ENCODE measurements at places on chromosomes 2 and 18.

GRCh38 chr2:67833632-67834031, 229.2 kb downstream of the C1D start:
- DNase-seq: no peak

GRCh38 chr18:23793985-23794867, 105.0 kb downstream of the LAMA3 start:
- DNase-seq: no peak

- no peak for DNase-seq
Observed at GRCh38 chr2:25184254-25184653, 15.9 kb upstream of the POMC start.

- no peak for DNase-seq
Observed at GRCh38 chr2:158795195-158795924, at the start of gene DAPL1. TSS of gene DAPL1 (plus strand) at chr2:158795317. CDS start at chr2:158795373, 56 bp downstream.

DNA sequence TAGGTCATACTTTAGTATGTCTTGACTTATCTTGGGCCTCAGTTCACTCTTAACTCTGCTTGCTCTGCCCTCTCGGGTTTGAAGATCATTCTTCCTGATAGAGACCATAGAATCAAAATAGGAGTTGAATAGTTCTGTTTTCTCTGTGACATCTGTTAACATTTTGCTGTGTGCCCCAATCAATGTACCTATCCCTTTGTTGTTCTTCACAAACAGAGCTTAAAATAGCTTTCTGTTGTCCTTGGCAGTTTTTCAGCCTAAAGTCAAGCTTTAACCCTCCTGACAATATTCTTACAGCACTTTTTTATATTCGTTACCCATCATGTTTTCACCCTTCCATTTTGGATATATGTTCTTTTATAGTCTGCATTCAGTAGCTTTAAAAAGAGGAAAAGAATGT, 724.5 kb upstream of the FANCL start:
- no peak for DNase-seq

GRCh38 chr18:54360406-54360805, 2.7 kb downstream of the C18orf54 start:
- DNase-seq: no peak

- DNase-seq: no peak
Observed at GRCh38 chr2:206855585-206856433, 83.5 kb upstream of the CPO start.

GRCh38 chr2:229869226-229869625, 52.6 kb downstream of the TRIP12 start:
- DNase-seq: no peak

DNA sequence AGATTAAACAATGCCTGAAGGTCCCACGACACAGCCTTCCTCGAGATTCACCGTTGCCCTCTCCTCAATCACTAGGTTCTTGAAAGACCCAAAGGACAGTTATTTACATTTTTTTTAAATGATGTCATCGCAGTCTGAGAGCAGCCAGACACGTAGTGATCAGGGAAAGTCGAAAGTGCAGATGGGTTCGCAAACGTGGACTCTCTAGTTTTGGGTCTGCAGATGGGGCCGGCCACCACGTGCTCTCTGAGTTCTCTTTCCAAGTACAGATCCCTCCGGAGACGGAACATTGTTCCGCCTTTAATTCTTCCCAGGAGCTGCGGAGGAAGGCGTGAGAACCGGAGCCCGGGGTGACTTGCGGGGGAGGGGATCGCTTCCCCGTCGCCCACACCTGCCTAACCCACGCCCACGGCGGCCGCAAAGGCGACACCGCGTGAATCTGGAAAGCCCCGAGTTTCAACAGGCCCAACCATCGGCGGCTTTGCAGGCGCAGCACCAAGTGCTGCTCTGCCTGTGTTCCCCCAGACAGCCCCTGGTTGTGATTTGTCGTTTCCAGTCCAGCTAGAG, 54.3 kb downstream of the PKDCC start:
- DNase-seq: no peak

GRCh38 chr2:96493072-96493471, 12.1 kb downstream of the NEURL3 start:
- no peak for DNase-seq

DNA sequence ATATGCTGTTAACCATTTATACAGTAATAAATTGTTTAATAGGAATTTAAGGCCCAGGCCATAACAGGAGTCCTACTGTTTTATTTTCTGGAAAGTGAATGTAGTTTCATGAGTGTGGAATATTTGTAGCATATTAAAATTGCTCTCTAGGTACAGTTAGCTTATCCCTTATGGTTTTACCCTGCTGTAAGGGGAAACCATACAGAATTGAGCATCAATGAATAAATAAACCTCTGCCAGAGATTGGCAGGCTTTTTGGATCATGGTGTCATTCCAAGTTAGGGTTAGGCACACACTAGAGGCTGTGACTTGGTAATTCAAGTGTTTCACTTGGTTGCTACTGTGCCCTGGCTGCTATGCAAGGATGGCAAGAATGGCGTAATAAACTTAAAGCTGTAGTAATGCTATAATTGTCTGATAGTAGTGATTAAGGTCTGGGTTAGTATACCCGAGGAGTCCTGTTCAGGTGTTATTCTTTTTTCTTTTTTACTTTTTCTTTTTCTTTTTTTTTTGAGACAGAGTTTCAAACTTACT, 30.4 kb downstream of the BMPR2 start:
- no peak for DNase-seq

DNA sequence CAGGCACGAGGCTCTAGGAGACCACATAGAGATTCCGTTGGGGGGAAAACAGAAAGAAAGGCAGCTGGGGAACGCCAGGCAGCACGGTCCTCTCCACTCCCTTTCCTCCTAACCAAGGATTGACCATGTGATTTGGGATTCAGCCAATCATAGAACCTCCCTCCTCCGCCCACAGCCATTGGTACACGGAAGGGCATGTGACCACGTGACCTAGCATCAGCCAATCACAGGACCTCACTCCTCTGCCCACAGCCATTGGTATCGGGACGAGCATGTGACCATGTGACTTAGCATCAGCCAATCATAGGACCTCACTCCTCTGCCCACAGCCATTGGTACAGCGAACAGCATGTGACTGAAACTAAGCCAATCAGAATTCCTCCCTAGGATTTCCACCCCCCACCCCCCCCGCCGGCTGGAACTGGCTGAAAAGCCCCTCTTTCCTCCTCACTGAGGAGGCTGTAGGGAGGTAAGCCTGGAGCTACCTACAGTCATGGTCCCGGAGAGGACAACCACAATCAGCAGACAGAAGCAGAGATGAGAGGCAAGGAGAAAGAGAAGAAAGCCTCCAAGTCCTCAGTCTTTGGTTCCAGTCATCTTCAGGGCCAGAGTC, 7.6 kb downstream of the SERPINE2 start:
- DNase-seq: no peak

DNA sequence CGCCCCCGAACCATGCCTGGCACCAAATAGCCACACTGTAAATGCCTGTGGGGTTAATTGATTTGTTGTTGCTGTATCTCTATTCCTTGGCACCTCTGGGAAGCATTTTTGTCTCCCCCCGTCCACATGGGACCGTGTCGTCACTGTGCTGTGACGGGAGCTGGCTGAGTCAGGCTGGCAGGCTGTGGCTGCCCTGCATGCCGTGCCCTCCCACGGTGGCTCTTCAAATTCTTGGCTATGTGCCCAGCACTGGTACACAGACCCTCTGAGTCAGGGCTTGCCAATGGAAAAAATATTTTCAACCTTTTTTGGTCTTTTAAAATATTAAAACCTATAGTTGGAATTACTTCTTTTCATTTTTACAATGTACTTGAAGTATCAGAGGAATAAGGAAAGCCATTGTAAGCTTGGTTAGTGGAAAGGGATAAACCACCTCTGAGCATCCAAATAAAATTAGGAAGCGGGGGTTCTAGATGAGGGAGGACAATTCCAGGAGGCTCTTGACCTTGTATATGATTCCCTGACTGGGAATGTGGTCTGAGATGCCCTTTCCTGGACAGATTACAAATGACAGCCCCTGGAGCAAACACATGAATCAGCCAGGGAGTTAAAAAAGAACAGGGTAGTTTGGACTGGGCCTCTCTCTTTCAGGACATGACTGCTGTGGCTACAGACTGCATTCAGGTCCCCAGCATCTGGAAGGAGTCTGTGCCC, 59.4 kb downstream of the DGKD start:
- no peak for DNase-seq

GRCh38 chr2:23378496-23378895, 6.5 kb upstream of the KLHL29 start:
- no peak for DNase-seq

GRCh38 chr2:9796056-9797010, 46.9 kb upstream of the TAF1B start:
- no peak for DNase-seq

DNA sequence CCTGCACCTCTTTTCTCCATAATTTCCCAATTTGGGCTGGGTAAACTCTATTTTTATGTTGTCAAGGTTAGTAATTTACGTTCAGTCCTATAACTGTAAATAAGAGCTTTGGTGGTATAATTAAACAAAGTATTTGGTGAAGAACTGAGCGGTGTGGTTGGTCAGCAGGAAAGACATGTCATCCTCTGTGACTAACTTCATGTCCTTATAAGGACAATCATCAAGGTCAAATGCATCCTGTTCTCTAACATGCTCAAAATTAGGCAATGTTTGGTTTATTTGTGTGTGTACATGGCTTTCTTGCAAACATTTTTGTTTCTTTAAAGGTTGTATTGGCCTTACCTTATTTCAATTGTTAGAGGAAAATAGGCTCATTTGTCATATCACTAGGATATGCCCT, 121.5 kb upstream of the NABP1 start:
- DNase-seq: no peak

DNA sequence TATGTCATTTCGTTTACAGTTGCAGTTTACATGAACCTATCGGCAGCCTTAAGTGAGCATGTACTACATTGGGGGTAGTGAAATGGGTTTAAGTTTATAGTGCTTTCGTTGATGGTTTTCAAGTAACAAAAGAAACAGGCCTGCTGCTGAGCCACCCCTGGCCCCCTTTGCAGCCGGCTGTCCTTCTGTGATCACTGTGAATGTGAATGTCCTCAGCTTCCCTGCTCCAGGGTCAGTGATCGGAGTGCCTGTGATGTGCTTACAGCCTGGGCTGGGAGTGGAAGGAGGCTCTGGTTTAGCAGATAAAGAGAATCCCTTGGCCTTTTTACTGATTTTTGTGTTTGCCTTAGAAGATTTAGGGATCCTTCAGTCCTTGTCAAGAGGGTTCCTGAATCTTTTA, 154.2 kb downstream of the FAM210A start:
- DNase-seq: no peak

- DNase-seq: no peak
Observed at GRCh38 chr2:27350106-27350693, 6.4 kb downstream of the GTF3C2 start.

- no peak for DNase-seq
Observed at GRCh38 chr2:136119717-136120675, 2.0 kb upstream of the CXCR4 start.

- no peak for DNase-seq
Observed at GRCh38 chr2:105785095-105785847, 40.6 kb downstream of the NCK2 start.

GRCh38 chr2:20129331-20130159, 78.1 kb upstream of the LAPTM4A start:
- DNase-seq: no peak

Measured in right lung (tissue), 10 donors.